GM23248 (cell line): ENCODE measurements at places on chromosomes 2 and 18.
A peak's percentile ranks its signal among the peaks of the same experiment; 100 is the strongest.

- no peak for DNase-seq
These were observed 363.0 kb downstream of the SS18 start for GRCh38 chr18:25727281-25727985.

DNA sequence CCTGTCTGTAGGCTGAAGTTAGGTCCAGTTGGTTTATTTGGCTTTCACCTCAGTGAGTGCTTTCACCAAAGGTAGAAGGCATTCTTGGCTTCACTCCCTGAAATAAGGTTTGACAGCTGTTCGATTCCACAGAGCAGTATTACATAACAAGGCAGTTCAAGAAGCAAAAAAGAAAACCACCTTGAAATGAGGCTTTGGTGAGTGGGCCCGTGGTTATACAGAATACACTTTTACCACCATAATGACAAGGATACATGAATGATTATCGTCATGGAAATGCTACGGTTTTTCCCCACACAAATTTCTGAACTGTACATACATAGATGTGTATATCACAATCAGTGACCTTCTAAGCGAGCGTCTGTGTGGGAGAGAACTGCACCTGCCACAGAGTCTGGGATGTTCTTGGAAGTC lies 80.0 kb upstream of the CHRNA1 start:
- no peak for DNase-seq

DNA sequence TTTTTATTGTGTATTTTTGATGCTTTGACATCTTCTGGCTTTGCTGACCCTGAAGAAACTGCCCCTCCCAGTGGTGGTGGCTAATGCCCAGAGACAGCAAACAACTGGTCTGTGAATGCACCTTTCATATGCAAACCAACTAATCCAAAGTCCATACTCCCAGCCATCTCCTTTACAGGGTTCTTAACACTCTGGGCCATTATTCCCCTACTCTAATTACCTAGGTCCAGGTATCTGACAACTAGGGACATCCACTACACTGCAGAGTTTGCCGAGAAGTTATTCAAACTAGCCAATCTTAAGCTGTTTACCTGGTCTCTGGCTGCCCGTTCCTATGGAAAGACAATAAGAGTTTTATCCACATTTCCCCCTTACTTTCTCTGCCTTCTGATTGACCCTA lies 73.6 kb downstream of the FSHR start:
- no peak for DNase-seq

- peak; percentile 41 for DNase-seq
These were observed 181.7 kb upstream of the ETAA1 start for GRCh38 chr2:67215214-67216055.

GRCh38 chr2:169609264-169609663 lies 25.1 kb downstream of the PPIG start:
- no peak for DNase-seq

- DNase-seq = no peak
These were observed 96.2 kb upstream of the ARHGAP28 start for GRCh38 chr18:6633310-6633709.

DNA sequence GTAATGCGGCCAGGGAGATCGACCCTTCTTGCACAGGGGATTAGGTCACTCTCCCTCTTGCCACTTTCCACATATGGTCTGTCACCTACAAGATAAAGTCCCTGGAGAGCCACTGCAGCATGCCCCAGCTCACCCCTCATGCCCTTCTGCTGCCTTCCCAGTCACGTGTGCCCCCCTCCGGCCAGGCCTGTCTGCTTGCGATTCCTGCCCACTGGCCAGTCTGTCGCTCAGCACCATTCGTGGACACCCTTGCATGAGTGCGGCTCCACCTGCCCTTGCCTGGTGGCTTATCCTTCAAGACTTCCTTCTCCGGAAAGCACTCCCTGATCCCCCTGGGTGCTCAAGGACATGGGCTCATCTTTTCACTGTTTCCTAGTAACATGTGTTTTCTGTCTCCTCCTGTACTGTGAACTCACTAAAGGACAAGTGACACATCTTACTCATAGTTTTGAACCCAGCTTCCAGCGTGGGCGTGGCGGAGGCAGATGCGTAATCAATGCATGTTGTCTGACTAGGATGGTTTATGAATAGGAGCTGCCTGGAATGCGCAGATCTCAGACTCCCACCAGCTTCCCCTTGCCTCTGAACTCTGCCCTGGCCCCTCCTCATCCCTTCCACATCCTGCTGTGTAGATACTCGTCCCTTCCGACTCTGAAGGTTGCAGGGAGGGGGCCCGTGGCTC lies 7.8 kb upstream of the NT5DC4 start:
- DNase-seq = peak; percentile 93

DNA sequence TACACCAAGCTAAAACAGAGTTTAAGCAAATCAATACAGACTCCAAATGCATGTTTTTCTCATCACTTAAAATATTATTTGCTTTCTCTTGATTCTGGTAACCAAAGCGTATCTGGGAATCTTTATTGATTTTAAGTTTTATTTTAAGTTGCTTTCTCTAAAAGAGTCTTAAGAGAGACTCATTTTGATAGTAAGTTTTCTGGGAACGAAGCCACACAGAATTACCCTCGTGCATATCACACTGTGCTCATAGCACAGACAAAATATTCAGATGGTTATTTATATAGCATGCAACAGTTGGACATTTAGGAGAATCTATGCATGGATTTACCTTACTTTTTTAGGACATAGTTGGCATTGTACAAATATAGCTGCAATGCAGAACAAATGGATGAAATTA lies 597.5 kb upstream of the NRXN1 start:
- DNase-seq = no peak

GRCh38 chr18:12862874-12863482 lies 21.1 kb downstream of the PTPN2 start:
- DNase-seq = no peak

- DNase-seq = no peak
These were observed 14.2 kb downstream of the PLEK start for GRCh38 chr2:68379184-68379708.

DNA sequence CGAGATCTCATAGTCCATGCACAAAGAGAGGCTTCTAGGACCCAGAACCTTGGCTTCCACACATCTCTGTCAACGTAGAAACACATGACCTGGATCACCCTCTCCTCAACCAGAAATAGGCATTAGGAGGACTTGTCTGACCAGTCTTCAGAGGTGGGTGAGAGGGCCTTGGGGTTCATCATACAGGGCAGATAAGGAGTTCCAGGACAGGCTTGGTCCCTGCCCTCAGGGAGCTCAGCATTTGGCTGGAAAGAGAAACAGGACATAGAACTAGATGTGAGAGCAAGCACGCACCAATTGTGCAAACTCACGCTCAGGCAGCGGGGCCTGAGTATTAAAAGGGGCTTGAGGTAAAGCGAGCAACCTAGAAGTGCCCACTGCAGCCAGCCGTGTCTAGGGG lies 28.6 kb upstream of the NOTO start:
- DNase-seq = no peak

- no peak for DNase-seq
These were observed 11.4 kb upstream of the PER2 start for GRCh38 chr2:238299803-238300202.

GRCh38 chr18:27723168-27723567 lies 453.8 kb downstream of the CDH2 start:
- peak; percentile 17 for DNase-seq

GRCh38 chr2:170298861-170299429 lies 121.0 kb downstream of the MYO3B start:
- DNase-seq = no peak

DNA sequence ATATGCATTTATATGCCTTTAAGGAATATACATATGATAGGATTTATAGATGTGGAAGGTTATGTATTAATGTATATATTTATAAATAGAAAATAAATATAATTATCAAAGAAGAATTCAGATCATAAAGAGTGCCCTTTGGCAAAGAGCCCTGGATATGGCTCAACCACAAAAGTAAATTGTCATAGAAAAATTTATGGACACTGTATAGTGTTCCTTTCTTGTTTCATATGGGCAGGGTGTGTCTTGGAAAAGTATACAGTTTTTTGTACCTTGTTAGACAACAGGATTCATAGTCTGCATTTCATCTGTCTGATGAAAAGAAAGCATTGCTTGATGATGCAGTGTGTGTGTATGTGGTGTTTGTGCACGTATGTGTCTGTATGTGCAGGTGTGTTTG lies 2.9 kb downstream of the UGT1A7 start:
- no peak for DNase-seq

DNA sequence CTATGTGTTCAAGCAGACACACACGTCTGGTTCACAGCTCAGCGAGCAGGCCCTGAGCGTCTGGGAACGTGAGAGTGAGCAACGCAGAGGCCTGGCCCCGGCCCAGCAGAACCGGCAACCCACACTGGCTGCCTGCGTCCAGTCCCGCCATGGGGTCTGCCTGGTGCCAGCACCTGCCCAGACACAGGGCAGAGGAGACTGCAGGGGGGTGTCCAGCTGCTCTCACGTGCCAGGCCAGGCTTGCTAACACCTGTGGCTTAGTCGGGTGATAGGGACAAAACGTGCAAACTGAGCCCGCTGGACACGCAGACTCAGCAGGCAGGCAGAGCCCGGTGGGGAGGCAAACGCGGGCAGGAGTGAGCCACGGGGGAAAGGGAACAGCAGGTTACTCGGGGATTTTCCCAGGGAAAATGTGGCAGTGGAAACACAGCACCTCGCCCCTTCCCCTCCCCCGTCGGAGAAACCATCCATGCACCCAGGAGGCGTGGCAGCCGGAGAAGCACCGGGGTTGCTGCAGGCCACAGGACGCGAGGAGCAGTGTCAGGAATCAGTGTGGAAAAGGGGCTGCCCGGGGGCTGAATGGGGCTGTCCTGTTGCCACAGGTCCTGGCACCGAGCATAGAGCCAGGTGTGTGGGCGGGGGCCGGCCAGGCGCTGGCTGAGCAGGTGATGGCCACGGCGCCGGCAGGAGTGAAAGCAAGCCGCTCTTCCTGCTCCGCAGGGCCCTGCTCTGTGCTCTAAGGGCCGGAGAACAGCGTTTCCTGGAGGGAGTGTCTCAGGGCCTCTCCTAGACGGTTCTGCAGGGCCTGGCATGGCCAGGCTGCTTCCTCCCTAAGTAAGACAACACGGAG lies 154.7 kb downstream of the HDAC4 start:
- DNase-seq = no peak

DNA sequence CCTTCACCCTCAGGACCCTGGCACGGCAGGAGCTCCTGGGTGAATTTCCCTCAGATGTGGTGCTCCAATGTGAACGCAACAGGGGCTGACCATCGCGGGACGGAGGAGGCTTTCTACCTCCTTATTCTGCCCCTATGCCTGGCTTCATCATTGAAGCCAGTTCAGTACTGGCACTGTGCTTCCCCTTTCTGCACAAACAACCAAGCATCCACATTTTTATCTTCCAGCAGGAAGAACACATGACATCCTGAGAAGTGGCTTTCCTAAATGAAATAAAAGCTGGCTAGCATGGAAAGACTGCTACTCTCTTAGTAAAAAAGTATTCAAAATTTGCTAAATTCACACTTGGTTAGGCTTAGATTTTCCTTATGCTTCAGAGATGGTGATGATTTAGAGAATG lies 24.8 kb downstream of the AFG3L2 start:
- no peak for DNase-seq
